ENCODE measurements at places on chromosomes 3 and 15.

DNA sequence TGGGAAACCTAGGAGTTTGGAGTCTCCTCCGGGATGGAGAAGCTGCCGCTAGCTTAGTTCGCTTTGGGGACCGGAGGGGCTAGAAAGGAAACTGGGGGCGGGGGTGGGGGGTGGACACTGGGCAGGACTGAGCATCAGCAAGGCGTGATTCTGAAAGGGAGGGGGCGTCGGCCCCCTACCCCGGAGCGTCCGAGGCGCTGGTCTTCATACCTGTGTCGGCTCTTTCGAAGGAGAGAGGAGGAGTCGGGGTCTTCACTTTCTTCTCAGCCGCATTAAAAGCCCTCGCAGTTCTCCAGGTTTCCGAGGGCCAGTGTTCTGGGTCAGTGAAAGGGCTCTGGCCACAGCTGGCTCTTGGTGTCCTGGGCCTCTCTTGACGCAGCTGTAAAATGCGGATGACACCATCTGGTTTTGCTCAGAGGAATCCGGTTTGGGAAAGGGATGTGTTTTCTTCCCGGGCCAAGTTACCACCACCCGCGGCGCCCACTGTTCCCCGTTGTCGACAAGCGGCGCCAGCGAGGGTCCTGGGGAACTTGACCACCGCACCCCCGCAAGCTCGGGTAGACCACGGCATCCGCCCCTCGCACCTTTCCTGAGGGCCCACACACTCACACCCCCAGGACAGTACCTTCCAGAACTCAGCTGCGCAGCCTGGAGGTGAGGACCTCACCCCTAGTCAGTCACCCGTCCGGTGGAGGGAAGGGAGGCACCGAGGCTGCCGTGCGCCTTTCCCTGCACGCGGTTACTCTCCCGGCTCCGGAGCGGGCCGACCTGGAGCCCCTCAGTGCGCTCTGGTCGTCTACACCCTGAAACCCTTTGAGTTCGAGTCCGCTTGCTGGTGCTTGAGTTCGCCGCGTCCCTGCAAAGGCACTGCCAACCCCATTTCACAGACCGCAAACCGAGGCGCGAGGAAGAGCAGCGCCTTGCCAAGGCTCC is 660 bp downstream of the CCK start:
- DNase-seq = no peak

- no peak for DNase-seq
These were observed 2.3 kb upstream of the MBNL1 start for GRCh38 chr3:152266221-152266995.

DNA sequence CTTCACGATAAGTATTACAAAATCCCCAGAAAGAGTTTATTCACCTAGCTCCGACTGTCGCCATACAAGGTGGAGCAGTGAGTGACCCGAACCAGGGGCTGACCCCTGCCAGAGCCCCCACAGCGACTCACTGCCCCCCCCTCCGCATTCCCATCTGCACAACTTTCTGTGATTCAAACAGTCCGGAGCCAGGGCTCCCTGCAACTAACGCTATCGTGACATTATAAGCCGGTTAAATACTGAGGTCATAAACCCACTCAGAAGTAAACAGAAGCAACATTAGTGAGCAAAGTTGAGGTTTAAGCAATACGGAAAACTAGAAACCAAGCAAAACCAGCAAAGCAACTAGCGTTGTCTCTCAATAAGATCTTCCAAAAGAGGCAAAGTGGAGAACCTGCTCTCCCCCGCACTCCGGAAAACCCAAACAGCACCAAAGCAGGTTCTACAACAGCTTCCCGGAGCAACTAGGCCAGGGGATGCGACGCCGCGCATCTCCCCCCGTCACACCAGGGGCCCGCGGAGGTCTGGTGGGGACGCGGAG is 642 bp downstream of the SCAP start:
- no peak for DNase-seq

- no peak for DNase-seq
These were observed 98.8 kb upstream of the PLXND1 start for GRCh38 chr3:129705274-129705673.

DNA sequence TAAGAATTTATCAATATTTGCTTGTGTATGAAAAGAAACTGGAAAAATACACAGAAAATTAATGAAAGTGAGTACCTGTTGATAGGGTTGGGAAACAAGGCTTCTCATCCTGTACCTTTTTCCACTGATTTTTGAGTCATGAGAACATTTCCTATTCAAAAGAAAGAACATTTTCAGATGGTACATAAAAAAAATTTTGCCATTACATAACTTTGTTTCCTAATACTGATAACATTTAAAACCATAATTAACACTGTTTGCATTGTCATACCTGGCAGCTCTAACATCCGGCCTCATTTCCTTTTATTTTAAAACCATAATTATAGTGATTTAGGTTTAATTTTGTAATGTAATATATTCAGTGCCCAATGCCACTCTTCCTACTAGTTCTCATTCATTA is 11.7 kb downstream of the NKTR start:
- no peak for DNase-seq

GRCh38 chr15:53512029-53512428 is 247.4 kb downstream of the WDR72 start:
- DNase-seq = no peak

DNA sequence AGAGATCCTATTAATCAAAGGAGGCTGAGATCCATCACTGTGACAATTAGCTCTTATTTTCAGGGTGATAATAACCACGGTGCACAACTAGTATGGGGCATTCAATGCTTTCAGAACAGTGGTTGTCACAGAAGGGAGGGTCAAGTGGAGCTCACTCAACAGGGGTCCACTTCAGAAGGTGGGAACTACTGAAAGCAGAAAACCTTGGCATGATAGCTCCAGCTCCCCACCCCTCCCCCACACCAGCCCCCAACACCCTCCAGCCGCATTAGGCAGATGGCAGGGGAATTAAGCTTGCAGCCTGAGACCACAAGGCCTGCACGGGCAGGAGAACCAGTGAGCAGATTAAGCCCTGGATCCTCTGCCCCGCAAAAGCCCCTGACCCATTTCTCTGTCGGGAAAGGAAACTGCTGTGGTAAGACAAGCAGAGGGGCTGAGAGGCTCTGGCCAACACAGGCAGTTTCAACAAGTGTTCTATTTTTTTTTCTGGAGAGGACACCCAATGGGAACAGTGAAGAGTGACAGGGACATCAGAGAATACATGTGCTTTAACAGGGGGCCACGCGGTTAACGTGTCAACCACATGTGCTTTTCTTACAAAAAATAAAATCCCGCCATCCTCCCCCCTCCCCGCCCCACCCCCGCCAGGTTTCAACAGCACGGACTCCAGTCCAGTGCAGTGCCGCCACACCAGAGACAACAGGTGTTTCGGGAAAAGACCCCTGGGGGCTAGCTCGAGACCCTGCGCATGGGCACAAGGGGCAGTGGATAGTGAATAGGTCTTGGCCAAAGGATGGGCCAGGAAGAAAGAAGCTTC is 997 bp downstream of the FYCO1 start:
- peak; percentile 24 for DNase-seq

DNA sequence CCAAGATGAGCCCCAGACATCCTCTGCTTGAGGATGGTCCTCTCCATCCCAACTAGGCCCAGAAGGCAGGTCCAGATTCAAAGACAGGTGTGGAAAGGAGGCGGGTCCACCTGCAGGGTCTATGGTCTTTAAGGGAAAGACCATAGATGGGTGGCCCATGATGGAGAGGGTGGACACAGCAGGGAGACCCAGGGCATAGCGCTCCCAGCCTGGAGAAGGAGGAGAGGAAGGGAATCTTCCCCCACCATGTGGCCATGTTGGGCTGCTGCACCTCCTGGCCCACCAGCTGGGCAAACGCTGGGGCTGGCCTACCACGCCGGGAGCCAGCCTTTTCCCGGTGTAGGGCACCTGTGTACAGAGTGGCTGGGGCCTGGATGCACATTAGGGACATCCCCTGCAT is 265.2 kb upstream of the TLE3 start:
- DNase-seq = no peak

DNA sequence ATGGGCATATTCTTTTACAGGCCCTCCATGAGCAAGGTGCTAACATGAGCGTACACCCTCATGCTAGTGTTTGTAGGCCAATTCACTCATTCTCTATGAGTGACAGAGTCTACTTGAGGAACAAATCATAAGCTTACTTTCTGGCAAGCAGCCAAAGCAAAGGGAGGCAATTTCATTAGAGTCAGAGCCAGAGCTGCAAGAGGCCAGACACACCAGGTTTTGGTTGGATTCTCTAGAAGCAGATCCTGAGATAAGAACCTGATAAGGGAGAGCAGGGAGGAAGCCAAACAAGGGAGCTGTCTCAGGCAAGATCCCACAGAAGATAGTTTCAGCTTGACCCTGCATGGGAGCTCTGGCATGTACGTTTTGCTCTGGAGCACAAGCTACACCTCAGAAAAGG is 214.1 kb upstream of the CTNNB1 start:
- DNase-seq = no peak

DNA sequence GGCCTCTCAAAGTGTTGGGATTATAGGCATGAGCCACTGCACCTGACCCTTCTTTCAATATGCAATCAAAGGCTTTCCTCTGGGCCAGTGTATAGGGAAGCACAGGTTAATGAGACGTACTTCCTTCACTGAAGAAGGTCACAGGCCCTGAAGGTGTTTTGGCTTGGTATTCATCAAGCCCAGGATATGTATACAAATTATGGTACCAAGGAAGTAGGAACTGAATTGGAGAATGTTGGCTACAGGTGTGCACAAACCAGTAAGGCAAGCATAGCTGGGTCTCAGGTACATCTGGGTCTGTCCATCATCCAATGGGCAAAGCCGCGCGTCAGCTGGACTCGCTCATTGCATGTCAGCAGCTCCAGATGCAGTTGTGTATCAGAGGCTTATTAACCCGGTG is 237.9 kb downstream of the ADAMTS17 start:
- DNase-seq = no peak

DNA sequence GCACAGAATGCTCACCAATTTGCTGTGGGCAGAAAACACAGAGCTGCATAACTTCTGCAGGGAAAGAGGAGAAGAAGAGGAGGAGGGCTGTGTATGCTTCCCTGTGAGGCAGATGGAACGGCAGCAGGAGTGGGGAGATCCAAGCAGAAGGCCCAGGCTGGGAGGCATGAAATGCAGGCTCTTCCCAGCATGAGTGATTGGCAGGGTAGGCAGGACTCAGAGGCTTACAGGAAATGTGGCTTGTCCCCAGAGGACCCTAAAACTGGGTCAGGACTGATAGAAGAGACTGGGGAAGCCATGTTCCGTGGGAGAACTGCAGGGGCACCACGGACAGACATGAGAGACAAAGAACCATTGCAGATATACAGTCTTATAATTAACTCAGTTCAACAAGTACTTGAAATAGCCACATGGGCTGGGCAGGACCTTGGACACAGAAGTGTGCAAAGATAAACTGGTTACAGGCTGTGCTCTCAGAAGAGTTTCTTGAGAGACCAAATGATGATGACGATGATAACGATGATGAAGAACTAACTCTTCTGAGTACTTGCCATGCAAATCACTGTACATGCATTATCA is 286.9 kb downstream of the EPHB1 start:
- DNase-seq = no peak

- DNase-seq = no peak
These were observed 457.7 kb downstream of the EPHA3 start for GRCh38 chr3:89565098-89565497.

- DNase-seq = no peak
These were observed 83.8 kb downstream of the GADL1 start for GRCh38 chr3:30810625-30811024.

- no peak for DNase-seq
These were observed 70.7 kb upstream of the DCBLD2 start for GRCh38 chr3:98972155-98972554.

GRCh38 chr3:5458526-5458925 is 271.0 kb downstream of the EDEM1 start:
- no peak for DNase-seq

DNA sequence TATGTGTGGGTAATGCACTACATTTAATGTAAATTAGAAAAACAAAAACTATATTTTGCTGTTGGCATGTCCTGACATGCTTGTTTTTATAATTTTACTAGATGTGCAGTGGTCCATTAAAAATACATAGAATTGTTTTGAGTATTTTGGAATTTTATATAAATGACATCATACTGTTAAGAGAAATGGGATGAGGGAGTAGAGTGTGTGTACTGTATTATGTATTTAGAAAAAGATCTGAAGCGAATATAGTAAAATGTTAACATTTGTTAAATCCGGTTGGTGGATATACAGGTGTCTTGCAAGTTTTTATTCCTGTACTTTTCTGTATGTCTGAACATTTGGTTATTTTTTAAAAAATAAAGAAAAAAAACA is 288.4 kb upstream of the SATB1 start:
- no peak for DNase-seq

GRCh38 chr3:144593881-144594280 is 622.3 kb downstream of the DIPK2A start:
- DNase-seq = no peak

DNA sequence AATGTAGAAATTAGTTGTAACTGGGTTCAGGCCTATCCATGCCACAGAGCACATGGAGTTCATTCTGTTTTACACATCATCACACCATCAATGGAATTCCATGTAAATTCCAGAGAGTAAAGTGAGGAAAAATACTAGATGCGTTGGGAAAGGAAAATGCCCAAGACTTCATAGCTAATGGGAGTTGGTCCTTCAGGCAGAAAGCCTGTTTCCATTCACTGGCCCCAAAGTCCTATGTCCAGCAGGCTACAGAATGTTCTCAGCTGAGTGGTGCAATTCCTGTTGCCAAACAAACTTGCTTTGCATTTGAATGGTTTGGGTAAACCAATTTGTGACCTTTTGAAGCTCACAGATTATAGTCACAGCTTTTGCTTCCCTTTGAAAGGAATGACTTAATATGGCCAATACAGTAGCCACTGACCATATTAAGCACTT is 164.6 kb upstream of the PFN2 start:
- no peak for DNase-seq

- no peak for DNase-seq
These were observed 6.7 kb downstream of the CCDC9B start for GRCh38 chr15:40333922-40334492.

- DNase-seq = peak; percentile 44
These were observed at the start of gene COMMD2 for GRCh38 chr3:149752051-149752787. Gene COMMD2 (minus strand): TSS chr3:149752489. CDS start chr3:149752444, 45 bp downstream.

GRCh38 chr15:41691471-41691870 is 31.3 kb downstream of the MGA start:
- no peak for DNase-seq

GRCh38 chr15:49255966-49256759 is 86.1 kb downstream of the GALK2 start:
- DNase-seq = no peak

DNA sequence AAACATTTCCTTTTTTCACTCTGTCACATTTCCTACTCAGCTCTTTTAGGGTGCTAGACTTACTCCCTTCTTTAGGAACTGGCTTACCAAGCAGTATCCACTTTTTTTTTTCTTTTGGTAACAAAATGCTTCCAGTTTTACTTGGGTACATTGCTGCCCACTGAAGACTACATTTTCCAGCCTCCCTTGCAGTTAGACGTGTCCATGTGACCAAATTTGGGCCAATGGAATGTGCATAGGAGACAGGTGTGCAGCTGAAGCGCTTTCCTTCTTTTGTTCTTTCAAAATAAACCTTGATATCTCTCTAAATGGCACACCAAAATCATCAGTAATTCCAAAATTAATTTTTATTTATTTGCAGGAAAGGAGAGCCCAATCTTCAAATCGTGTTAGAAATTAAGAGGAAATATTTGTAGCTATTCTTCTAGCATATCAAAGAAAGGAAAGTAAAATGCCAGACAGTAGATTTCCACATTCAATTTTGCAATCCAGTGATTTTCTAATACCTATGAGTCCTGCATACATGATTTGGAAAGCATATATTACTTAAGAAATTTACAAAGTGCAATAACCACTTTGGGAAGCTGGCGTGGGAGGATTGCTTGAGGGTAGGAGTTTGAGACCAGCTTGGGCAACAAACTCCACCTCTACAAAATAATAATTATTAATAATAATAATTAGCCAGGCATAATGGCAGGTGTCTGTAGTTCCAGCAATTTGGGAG is 422.0 kb upstream of the FRG2C start:
- DNase-seq = no peak

GRCh38 chr3:2897821-2898220 is 212.4 kb downstream of the IL5RA start:
- no peak for DNase-seq
